ENCODE measurements at places on chromosomes 5 and 9.

GRCh38 chr5:76718381-76718832 is 2.5 kb downstream of the F2R start:
- DNase-seq: peak; percentile 90

GRCh38 chr5:59140133-59140532 is 557.3 kb downstream of the RAB3C start:
- no peak for DNase-seq

- peak; percentile 79 for DNase-seq
These were observed 2.5 kb downstream of the KDM3B start for GRCh38 chr5:138354926-138355378.

DNA sequence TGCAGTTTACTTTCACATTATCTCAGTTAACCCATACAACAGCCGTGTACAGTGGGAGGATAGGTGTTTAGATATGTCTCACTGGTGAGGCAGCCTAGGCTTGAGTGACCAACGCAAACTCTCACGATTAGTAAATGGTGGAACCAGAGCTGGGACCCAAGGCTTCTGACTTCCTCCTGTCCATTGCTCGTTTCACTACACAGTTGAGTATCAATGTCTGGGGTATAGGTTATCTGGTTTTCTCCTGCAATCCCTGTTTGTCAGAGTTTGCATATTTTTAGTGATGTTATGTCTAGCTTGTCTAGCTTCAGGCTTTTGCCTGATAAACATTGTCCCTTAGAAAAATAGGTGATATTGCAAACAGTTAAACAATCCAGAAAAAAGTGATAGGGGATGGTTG is 62.6 kb downstream of the NUP214 start:
- no peak for DNase-seq

DNA sequence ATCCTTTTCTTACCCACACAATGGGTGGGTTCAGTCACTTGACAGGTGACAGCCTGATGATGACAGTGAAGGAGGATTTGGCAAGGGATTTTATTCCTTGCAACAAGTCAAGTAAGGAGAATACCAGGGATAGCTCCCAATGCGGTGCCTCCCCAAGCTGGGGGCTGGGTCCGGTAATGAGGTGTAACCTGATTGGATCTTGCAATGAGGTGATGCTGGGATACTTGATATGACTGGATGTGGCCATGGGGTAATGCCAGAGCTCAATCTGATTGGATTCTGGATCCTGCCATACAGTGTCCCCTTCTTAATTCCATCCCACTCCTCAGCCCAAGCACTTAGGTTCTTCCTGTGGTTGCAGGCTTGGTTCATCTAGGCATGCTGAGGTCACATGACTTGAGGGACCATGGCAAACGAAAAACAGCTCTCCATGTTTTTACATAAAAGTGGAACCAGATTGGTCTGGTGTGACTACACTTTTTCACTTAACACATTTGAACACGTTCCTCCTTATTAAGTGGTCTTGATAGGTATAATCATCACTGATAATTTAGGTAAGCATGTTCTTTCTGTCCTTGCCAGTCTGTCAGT is 181.1 kb downstream of the PDZD2 start:
- DNase-seq: no peak

DNA sequence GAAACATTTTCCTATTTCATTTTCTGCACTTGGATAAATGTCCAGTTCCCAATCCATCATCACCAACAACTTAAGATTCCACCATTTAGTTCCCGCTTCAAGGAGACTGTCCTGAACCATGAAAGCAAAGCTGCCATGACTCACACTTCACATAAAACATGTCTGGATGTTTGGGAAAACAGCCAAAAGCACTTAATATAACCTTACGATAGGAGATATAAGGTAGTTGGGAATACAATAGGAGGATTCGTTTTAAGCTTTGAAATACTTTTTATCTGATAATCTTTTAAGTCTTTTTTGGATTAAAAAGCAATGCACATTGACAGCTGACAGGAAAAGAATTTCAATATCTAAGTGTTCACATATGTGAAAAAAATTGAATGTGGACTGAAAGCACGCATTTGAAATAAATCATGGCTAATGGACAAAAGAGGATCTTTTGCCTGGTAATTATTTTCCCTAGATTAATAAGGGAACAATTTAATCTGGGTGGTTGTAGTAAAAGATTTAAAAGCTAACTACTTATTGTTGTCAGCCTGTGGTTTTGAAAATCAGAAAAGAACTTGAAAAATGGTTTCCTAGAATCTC is 17.3 kb upstream of the TGFBI start:
- peak; percentile 89 for DNase-seq

DNA sequence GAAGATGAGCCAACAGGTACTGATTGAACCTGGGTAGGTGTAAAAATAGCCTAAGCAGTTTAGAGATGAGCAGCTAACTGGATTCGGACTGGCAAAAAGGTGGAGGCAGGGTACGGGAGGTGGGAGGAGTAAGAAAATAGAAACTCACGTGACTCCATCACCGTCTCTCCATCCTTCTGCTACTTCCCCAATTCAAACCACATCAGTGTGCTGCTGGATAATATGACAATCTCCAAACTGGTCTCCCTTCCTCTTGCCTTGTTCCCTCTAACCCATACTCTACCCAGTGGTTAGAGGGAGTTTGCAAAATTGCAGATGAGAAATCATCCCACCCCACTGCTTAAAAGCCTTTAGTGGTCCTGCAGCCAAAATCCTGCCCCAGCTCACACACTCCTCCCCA is 42.7 kb downstream of the RIGI start:
- DNase-seq: no peak

GRCh38 chr9:129459547-129460322 is 161.2 kb downstream of the C9orf50 start:
- DNase-seq: no peak

DNA sequence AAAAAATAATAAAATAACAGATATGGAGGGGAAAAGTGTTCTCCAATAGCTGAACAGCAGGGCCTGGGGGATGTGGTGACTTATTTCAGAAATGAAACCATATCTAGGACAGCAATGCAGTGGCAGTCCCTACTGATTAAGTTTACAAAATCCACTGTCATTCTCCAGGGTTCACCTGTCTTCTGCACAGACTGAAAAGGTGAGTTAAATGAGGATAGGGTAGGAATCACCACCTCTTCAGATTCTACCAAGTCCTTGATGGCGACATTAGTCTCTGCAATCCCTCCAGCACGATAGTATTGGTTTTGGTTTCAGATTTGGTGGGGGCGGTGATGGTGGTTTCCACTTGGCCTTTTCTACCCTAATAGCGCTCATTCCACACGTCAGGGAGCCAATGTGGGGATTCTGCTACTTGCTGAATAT is 32.3 kb upstream of the NPM1 start:
- DNase-seq: no peak

DNA sequence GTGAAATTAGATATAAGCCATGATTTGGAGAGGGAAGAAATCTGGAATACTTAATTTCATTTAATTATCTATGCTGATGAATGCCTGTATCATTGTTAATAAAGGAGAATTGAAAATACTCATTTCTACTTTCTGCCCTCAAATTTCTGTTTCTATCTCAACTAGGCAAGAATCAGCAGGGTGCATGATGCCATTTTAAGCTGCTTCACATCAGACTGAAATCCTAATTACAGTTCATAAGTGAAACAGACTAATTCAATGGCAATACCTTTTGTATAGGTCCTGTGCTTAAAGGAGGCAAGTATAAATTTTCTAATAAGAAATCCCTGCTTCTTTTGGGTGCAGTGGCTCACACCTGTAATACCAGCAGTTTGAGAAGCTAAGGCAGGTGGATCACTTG is 22.3 kb upstream of the TAL2 start:
- DNase-seq: no peak

DNA sequence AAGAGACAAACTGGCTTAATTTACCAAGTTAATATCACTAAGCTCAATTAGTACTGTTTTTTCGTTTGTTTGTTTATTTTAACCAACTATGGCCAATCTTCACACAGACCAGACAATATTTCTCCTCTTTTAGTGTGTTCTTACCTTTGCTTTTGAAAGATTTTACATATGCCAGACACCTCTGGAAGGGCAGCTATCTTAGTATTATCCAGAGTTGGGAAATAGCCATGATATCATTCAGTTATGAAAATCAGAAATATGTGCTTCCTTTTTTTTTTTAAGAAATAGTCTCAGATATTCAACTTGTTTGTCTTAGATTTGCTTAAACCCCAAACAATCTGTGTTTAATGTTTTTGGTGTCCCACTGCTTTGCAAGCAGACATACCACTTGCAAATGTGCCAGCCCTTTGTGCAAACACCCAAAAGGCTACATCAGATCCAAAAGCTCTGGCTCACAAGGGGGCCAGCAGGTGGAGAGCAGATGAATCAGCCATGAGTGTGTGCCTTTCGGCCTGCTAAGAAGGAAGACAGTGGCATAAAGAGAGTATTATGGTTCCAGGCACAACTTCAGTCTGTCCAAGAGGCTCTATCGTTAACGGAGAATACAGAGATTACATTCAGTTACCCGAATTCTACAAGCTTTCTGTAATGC is 147.6 kb downstream of the EFNA5 start:
- DNase-seq: no peak

DNA sequence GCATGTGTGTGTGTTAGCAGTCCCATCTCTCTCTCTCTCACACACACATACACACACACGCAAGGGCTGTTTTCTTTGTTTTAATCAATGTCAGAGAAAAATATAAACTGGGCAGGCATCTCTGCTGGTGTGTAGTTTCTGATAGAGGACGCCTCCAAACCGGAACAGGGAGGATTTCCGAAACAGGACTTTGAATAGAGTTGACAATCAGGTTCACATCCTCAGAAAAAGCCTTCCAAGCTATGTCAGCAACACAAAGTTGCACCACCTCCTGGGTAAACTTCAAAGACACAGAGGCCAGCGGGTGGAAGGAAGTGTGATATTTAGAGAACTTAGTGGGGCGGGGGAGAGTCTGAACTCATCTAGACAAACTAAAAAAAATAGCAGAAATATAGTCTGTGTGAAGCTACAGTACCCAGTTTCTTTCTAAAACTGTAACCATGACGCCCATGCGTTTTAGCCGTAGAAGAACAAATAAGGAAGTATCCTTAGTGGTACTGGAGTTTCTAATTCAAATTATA is 1.2 kb downstream of the ST8SIA4 start:
- peak; percentile 86 for DNase-seq

- no peak for DNase-seq
These were observed 258.3 kb upstream of the ADAMTSL1 start for GRCh38 chr9:18215626-18216025.

DNA sequence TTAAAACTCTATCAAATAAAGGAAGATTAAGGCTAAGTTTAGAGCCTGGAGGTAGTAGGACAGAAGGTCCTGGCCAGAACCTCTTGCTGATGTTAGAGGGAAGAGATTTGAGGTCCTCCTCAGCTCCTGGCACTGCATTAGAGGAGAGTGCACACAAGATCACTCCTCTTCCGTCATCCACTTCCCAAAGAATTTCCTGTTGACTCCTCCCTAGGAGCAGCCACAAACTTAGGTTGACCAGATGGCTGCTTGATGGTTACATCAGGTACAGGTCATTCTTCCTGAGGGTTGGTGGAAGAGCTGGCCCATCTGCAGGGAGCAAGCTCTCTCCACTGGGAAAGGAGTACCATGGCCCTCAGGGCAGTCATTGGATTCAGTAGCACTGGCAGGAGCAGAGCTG is 93.9 kb upstream of the IL33 start:
- DNase-seq: peak; percentile 26

DNA sequence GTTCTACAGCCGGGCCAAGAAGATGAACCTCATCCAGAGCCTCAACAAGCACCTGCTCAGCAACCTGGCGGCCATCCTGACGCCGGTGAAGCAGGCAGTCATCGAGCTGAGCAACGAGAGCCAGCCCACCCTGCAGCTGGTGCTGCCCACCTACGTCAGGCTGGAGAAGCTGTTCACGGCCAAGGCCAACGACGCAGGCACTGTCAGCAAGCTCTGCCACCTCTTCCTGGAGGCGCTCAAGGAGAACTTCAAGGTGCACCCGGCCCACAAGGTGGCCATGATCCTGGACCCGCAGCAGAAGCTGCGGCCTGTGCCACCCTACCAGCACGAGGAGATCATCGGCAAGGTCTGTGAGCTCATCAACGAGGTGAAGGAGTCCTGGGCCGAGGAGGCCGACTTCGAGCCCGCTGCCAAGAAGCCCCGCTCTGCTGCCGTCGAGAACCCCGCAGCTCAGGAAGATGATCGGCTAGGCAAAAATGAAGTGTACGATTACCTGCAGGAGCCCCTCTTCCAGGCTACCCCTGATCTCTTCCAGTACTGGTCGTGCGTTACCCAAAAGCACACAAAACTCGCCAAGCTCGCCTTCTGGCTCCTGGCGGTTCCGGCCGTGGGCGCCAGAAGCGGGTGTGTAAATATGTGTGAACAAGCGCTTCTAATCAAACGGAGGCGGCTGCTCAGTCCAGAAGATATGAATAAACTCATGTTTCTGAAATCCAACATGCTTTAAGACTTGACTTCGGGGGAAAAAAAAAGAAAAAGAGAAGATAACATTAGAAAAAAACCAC is 28.5 kb downstream of the AMBP start:
- no peak for DNase-seq

DNA sequence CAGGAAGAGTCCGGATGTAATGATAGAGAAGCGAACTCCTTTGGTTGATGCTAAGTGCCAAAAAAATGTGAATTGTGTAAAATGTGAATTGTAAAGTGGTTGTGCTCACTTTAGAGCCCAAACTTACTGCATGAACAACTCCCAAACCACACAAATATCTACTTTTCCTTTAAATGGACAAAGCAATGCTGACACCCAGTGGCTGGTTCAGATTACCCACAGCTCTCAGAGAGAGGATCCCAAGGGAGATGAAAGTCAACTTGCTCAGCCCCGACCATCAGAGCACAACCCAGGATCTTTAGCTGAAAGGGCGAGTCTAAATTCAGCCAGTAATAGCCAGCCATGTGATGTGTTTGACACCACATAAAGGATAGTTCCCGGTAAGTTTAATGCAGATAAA is 133.7 kb downstream of the NMUR2 start:
- no peak for DNase-seq

DNA sequence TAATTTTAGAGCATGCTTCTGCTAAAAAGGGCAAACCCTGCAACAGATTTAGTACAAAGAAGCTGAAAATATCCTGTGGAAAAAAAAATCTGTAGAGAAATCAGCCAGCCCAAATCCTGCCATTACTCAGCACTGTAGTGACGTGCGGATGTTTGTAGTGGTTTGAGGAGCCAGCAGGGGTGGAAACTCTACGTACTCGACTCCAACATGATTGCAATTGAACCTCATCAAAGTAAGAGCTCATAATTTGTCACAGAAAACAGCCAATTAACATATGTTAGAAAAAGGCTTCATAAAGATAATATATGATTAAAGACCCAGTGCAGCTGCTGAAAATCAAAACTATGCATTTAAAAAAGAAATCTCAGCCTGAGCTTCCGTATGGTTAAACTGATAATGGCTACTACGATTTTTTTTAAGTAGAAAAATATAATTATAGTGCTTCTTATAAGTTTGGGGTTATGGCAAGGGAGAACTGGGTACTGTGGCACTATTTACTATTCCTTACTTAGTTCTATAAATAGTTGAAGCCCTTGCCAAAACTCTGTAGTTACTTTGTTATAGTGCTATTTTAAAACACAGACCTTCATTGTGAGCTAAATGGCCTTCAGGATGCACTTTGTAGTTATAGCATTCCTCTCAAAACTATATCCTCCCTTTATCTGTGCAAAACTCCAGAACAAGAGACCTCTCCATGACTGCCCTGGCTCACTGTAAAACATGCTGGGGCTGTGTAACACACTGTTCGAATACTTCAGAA is 49.4 kb downstream of the MEF2C start:
- DNase-seq: peak; percentile 86

Data from endothelial cell of umbilical vein (primary cell).